NCI-H774 (cell line): ENCODE measurements at places on chromosomes 11 and 22.

DNA sequence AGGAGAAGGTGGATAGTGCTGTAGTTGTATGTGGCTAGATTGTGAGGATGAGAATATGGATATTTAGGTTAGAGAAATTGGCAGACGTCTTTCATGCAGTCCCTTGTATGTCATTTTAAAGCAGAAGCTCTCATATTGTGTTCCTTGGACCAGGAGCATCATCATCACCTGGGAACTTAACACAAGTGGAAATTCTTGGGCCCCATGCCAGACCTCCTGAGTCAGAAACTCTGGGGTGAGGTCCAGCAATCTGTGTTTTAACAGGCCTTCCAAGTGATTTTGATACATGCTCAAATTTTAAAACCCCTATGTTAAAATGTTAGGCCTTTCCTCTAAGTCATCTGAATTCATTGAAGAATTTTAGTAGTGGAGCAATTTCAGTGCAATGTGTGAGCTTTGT is 34.8 kb downstream of the JHY start:
- DNase-seq, result no peak

GRCh38 chr22:20003304-20003703 is 13.3 kb downstream of the ARVCF start:
- DNase-seq, result no peak

- peak; percentile 20 for DNase-seq
Observed at GRCh38 chr11:43282607-43283440, 29.0 kb upstream of the API5 start.

GRCh38 chr11:33064866-33065265 is 25.5 kb downstream of the TCP11L1 start:
- DNase-seq, result no peak

GRCh38 chr11:56783448-56784041 is 35.0 kb upstream of the OR9G4 start:
- DNase-seq, result peak; percentile 19

- DNase-seq, result no peak
Observed at GRCh38 chr11:29368126-29368525, 648.7 kb downstream of the KCNA4 start.
